ENCODE measurements at places on chromosomes 4 and X.

GRCh38 chr4:18798123-18798522 lies 776.6 kb upstream of the LCORL start:
- DNase-seq = no peak

DNA sequence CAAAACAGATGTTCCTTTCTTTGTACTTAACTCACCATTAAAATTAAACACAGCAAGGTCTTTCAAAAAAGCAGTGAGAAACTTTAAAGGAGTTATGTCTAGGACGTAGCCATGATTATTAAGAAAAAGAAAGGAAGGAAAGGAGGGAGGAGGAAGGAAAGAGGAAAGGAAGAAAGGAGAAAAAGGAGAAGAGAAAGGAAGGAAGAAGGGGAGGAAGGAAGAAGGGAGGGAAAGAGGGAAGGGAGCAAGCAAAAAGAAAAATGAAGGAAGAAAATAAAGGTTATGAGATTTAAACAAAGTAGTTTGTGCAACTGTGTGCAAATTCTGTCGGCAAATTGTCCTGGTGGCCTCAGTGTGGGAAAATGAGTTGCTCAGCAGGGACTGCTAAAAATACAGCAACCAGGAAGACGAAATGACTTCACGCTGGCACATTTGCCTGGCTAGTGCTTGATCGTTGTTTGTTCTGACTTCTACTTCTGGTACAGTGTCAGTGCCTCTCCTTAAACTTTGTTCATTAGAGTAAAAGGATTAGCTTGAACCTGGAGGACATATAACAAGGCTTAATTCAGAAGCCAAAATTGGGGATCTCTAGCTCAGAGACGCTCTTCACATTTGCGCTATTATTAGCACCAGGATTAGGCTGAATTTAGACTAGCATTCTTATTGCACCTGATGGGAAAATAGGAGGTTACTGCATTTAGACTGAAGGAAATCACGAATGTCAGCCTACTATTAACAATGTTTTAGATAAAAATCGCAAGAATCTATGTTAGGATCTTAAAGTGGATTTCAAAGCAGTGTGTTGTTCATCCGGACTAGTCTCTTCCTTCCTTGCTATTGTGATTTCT lies 81.2 kb downstream of the DCK start:
- DNase-seq = peak; percentile 1

- no peak for DNase-seq
These were observed 824.5 kb upstream of the DIAPH2 start for GRCh38 chrX:95860127-95860526.

DNA sequence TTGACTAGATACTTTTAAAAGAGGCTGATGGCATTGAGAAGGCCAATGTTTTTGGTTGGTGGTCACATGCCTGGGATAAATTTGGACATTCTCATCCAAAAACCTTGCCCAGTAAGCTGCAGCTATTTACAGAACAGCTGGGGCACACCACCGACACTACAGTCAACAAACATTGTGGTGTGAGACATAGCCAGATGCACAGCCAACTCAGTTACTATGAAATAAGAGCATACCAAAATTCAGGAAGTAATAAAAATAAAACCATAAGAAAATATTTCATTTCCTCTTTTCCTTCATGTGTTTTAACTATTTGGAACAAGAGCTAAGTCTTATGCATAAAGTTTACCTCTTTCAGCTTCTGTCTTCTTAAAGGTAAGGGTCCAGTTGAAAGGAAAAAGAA lies 8.8 kb downstream of the PPM1K start:
- DNase-seq = no peak

DNA sequence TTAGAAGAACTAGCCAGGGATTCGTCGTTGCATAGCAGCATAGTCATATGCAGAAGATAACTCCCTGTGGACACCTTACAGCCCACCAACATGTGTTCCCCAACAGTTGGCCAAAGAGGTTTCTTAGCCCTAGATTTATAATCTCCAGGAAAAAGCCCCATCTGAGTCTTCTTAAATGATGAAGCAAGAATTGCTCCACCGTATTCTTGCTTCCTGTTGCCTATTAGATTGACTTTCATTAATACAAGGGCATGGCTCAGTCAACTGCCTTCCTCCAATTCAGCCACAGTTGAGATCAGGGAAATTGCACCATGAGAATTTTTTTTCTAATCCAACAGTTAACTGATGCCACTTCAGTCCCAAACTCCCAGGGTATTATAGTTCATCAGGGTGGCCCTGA lies 5.2 kb upstream of the AFF2 start:
- no peak for DNase-seq

DNA sequence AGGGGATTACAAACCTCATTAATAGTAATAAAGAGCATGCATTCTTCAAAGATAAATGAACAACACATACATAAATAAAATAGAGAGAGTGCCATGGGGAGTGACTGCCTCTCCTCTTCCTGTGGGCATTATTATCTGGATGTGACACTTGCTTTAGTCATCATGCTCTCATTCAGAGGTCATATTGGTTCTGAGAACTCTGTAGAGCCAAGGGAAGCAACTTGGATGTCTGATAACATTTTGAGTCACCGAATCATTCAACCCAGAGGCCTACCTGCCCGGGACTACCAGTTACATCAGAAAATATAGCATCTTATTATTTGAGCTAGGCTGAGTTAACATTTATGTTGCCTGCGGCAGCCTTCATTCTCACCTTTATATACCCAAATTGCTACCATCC lies 489.5 kb downstream of the STIM2 start:
- DNase-seq = no peak

DNA sequence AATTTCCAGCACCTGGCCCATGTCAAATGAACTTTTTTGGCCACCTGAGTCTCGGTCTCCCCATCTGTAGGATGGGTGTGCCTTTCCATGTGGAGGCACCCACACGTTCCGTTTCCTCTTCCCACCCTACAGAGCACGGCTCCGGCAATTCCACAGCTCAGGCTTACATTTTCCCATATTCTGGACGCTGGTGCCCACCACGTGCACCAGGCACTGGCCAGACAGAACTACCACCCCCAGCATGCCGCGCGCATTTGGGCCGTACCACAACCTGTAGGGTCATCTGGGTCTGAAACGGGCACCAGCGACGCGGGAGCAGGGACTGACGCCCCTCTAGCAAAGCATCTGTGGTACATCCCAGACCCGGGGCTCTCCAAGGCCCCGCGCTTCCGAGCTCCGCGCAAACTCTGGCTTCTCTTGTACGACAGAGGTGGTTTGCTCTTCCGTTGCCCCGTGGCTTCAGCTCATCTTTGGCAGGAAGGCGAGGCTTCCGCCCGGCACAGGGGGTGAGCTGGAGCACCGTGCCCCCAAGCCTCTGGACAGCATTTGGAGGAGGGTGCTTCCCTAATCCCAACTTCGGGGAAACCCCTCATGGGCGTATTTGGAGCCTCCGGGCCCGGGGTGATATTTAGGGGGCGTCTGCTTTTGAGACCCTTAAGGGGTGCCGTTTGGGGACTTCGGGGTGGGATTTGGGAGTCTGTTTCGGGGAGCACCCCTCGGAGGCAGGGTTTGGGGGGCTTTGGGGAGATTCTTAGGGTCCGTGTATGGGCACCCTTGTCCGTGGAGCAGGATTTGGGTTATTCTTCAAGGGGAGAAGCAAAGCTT lies 3.0 kb upstream of the UBA1 start:
- peak; percentile 97 for DNase-seq

DNA sequence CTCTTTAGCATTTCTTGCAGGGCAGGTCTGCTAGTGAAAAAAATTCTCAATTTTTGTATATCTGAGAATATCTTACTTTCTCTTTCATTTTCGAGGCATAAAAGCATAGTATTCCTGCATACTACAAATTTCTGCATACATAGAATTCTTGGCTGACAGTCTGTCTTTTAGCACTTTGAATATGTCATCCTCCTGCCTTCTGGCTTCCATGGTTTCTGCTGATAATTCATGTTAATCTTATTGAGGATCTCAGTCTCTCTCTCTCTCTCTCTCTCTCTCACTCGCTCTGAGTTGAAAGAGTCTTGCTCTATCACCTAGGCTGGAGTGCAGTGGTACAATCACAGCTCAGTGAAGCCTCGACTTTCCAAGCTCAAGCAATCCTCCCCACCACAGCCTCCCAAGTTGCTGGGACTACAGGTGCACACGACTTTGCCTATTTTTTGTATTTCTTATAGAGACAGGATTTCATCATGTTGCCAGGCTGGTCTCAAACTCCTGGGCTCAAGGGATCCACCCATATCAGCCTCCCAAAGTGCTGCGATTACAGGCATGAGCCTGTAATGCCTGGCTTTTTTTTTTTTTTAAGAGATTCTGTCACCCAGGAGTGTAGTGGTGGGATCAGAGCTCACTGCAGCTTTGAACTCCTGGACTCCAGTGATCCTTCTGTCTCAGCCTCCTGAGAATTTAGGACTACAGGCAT lies 161.3 kb downstream of the FNIP2 start:
- DNase-seq = no peak

GRCh38 chr4:54572152-54572542 lies 85.6 kb upstream of the KIT start:
- no peak for DNase-seq

DNA sequence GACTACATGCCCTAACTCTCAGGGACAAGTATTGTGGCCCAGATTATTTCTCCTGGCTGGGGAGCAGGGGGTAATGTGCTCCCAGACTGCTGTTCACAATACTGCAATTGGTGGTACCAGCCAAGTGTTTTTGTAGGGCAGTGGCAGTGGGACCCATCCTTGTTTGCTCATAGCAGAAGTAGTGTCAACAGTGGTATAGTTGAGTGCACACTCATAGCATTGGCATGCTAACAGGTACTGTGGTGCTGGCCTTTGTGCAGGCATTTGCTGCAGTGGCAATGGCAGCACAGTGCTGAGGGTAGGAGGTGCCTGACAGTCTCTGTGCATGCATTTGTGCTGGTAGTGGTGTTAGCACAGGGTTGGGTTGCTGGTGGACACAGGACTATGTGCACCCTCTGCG lies 995.0 kb downstream of the SH3BGRL start:
- no peak for DNase-seq

- no peak for DNase-seq
These were observed 6.7 kb upstream of the PPID start for GRCh38 chr4:158729716-158730559.

- DNase-seq = no peak
These were observed 270.3 kb downstream of the BMPR1B start for GRCh38 chr4:95027905-95028618.

DNA sequence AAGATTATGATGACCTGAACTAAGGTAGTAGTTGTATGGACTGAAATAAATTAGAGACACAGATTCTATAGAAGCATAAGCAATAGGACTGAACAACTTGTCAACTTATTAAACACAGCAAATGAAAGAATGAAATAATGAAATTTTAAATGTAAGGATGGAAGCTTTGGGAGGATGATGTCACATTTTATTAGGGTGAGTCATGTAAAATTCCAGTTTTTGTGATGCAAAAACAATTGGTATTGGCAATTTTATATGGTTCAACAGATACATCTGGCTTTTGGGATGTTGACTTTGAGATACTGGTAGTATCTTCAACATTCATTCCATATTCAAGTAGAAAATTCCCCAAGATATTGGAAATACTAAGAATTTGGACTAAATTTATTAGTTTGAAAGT lies 72.7 kb upstream of the IL15 start:
- no peak for DNase-seq

GRCh38 chr4:106253364-106254129 lies 62.5 kb downstream of the TBCK start:
- DNase-seq = no peak

DNA sequence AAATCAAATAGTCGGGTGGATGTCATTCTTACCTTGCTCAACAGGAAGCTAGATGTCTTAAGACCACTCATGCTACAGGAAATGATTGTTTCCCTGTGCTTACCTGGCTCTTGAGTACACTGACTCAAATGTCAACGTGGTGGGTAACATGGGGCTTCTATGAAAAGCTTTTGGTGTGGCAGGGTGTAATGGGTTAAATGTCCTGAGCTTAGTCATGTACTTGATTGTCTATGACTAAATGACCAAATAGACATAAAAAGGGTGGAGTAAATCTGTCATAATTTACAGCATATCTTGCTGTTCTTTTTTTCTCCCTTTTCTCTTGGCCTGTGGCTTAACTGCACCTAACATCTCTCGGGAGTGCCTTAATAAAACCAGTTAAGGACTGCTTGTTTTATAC lies 44.9 kb downstream of the CCNG2 start:
- no peak for DNase-seq

Data from NCI-H524 (cell line).